ENCODE measurements at places on chromosomes 13 and 19. TPM values are rescaled to one million over a fixed set of nuclear protein-coding genes. Genes with fewer than 3 reads are reported as not detected.

Gene TGFBR3L
- total RNA-seq = 4.3 TPM

Gene MAP2K2
- 173 TPM for total RNA-seq

Gene GNA15
- total RNA-seq = 207 TPM

Gene ZNF20
- total RNA-seq = 4.1 TPM

Gene FSD1
- 1.9 TPM for total RNA-seq

Gene GFY
- not detected for total RNA-seq
